ENCODE measurements at places on chromosomes 2 and 18.
A peak's percentile ranks its signal among the peaks of the same experiment; 100 is the strongest.

GRCh38 chr2:20755132-20755800 is 67.6 kb downstream of the LDAH start:
- DNase-seq: no peak

GRCh38 chr2:189016311-189016861 is 42.2 kb downstream of the COL3A1 start:
- no peak for DNase-seq

DNA sequence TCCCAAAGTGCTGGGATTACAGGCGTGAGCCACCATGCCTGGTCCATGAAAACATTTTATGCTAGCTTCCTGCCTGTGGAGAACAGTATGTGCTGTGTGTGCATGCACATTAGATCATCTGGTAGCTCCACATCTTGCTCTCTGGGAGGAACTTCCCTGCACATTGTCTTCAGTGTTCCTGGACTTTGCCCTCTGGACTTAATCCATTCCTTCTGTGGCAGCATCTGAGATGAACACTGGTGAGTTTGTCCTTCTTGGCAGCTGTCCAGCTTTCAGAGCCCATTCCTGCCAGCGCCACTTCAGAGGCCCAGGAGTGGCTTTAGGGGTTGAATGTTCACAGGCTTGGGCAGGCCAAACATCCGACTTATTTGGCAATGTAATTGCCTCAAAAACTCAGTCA is 65.2 kb downstream of the POU3F3 start:
- no peak for DNase-seq

DNA sequence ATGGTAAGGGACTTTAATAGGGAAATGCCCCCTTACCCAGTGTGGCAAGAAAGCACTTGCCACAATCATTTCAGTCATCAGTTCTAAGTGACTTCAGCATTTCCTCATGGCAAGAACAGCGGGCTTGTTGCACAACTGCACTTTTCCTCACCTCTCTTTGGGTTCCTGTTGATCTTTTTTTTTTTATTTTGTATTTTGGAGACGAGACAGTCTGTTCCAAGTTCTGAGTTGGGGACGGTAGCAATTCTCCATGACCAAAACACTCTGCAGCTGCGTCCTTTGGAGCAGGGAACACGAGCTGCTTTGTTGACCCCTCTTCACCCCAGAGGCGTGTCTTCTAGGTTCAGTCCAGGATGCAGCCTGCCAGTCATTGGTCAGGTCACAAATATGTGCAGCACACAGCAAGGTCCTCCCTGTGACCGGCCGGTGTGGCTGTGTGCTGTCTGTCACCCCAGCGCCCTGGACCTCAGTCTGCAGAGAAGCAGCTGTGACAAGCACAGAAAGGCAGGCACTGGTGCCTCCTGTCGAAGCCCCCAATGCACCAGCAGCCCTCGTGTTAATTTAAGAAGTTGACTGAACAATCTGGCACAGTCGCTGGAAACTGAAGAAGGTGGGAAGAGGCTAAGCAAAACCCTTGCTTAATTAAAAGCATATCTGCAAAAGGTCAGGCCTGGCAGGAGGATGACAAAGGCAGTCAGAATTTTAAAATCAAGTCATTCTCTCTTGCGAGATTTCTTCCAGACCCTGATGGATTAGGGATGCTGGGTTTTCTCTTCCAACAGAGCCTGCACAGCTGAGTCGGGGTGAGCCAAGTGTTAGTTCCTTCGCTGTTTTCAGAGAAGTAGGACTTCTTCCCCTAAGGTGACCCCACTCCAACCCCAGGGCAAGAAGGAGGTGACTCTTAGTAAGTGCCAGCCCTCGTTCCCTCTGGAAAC is 96.7 kb upstream of the COPS8 start:
- DNase-seq: peak; percentile 88

DNA sequence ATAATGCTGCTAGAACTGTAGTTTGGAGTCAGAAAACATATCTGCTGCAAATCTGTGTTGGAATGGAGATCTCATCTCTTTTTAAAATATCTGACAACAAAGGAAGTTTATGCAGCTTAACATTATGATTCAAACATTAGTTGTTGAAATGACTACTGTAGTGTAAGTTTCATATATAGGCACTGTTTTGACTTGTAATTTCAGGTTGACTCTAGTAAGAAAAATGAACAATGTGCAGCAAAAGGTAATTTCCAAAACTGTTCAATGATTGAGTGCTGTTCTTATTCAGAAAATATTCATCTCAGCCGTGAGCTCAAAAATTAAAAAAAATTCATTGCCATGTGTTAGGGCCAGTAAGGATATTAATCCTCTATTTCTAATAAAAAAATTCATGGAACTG is 48.5 kb downstream of the CCDC138 start:
- DNase-seq: no peak

DNA sequence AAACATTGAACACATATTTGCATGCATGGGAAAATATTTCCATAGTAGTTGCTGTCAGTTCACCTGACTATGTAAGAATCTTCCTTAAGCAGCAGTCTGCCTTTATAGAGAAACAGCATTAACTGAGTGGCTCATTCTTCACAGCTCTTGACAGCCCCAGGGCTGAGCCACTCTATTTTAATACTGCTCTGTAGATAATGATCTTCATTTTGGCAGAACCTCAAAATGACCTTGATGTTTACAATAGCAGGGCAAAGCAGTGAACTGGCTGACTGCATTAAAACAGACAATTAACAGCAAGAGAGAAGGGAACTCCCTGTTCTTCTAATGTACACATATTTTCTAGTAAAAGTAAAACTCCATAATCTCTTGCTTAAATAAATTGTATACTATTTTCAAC is 580.6 kb upstream of the SOX11 start:
- no peak for DNase-seq

GRCh38 chr18:57083485-57083884 is 63.4 kb upstream of the BOD1L2 start:
- DNase-seq: no peak

- DNase-seq: no peak
Measured at GRCh38 chr18:58618822-58619595, 9.9 kb downstream of the ALPK2 start.

DNA sequence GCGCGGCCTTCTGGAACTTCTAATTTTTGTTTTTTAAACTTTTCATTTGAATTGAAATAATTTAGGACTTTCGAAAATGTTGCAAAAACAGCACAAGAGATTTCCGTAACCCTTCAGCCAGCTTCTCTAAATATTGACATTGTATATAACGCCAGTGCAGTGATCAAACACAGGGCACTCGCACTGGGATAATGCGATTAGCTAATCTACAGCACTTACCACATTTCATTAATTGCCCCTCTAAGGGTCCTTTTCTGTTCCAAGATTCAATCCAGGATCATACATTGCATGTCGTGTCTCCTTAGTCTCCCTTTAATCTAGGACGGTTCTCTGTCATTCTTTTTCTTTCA is 343 bp upstream of the CD302 start:
- DNase-seq: no peak
